ENCODE measurements at places on chromosomes 3 and 15. TPM values are rescaled to one million over a fixed set of nuclear protein-coding genes. Genes with fewer than 3 reads are reported as not detected.

Gene GRM7
- polyA plus RNA-seq = not detected

Gene DPPA2
- polyA plus RNA-seq = not detected

Gene TTC21A
- 1.8 TPM for polyA plus RNA-seq

Gene SLC2A2
- not detected for polyA plus RNA-seq

Gene COL6A6
- 0.04 TPM for polyA plus RNA-seq

Gene CYP8B1
- polyA plus RNA-seq = not detected

Gene PLSCR5
- polyA plus RNA-seq = not detected

Gene RBP2
- 0.13 TPM for polyA plus RNA-seq

Gene ROBO1
- polyA plus RNA-seq = 4.7 TPM

Gene KCNMB2
- 0.08 TPM for polyA plus RNA-seq

Gene IGDCC3
- not detected for polyA plus RNA-seq

Gene OSBPL10
- 6.4 TPM for polyA plus RNA-seq

Gene ISLR2
- polyA plus RNA-seq = 0.10 TPM

Gene DUOX1
- 64.7 TPM for polyA plus RNA-seq

Gene MUSTN1
- polyA plus RNA-seq = 13.1 TPM

Gene DNAH1
- polyA plus RNA-seq = 2.4 TPM

Gene ADCY5
- 5.0 TPM for polyA plus RNA-seq

Data from esophagus (tissue), 2 donors.